Stimulated activated CD4-positive, alpha-beta T cell treated with anti-CD3 and anti-CD28 coated beads, Interleukin-1b, Interleukin-23, amount 100 ng/mL, for 1 hour (primary cell): ENCODE measurements at places on chromosomes 7 and 10.

DNA sequence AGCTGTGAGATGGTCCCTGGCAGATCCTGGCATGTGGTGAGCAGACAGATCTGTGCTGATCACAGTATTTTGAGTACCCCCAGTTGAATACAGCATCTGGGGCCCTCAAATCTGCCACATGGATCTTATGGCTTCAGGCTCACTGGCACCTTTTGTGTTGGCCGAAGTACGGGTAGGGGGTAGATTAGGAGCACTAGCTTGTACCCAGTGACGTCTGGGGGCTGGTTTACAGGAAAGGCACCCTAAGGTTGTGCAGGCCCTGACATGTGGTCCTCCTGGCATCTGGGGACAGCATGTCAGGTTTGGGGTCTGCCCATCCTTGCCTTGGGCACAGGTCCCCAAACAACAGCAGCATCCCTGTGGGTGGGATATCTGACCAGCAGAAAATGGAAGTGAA, 53.2 kb downstream of the SYPL1 start:
- DNase-seq = no peak

GRCh38 chr10:21184216-21184615, 287.1 kb upstream of the NEBL start:
- no peak for DNase-seq

DNA sequence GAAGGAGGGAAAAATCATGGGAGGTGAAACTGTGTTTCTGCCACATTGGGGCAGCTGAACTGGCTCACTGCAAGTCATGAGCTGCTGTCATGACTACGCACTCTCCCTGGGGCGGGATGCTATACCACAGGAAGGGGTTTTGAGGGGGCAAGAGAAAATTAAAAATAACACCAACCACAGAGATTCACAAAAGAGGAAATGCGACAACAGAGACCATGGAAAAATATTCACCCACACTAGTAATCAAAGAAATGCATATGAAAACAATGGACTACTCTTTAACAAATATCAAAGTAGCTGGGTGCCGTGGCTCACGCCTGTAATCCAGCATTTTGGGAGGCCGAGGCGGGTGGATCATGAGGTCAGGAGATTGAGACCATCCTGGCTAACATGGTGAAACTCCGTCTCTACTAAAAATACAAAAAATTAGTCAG, 65.2 kb upstream of the TM9SF3 start:
- no peak for DNase-seq

DNA sequence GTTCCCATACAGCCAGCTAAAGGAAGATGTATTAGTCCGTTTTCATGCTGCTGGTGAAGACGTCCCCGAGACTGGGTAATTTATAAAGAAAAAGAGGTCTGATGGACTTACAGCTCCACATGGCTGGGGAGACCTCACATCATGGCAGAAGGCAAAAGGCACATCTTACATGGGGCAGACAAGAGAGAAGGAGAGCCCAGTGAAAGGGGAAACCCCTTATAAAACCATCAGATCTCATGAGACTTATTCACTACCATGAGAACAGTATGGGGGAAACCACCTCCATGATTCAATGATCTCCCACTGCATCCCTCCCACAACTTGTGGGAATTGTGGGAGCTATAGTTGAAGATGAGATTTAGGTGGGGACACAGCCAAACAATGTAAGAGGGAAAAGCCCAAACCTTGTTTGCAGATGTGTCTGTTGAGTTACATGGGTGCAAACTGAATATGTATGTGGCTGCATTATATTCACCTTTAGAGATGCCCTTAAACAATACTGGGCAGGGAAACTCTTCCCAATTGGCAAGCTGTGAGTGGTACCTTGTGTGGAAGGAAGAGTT, 13.1 kb upstream of the BRAF start:
- DNase-seq = no peak

DNA sequence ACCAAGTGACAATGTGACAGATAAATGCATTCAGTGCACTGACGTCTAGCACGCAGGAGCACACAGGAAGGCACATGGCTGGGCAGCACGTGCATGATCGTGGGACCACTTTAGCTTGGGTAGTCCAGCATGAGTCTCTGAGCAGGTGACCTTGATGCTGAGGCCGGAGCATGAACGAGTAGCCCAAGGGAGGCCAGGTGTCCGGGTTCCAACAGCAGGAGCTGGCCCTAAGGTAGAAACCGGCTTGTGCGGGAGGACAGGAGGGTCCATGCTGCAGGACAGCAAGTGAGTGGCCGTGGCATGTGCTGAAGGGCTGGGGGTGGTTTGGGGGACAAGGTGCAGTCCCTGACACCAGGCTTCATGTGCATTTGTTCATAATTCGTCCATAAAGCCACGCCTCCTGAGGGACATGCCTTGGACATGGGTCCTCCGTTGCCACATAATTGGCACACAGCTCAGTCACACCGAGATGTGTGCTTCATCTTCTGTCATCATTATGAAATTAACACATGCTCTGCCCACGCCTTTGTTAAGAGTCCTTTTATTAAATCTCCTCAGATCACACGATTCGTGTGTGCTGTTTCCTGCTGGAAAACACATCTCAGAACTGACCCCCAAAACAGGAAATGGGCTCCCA, 3.1 kb upstream of the STK32C start:
- no peak for DNase-seq

DNA sequence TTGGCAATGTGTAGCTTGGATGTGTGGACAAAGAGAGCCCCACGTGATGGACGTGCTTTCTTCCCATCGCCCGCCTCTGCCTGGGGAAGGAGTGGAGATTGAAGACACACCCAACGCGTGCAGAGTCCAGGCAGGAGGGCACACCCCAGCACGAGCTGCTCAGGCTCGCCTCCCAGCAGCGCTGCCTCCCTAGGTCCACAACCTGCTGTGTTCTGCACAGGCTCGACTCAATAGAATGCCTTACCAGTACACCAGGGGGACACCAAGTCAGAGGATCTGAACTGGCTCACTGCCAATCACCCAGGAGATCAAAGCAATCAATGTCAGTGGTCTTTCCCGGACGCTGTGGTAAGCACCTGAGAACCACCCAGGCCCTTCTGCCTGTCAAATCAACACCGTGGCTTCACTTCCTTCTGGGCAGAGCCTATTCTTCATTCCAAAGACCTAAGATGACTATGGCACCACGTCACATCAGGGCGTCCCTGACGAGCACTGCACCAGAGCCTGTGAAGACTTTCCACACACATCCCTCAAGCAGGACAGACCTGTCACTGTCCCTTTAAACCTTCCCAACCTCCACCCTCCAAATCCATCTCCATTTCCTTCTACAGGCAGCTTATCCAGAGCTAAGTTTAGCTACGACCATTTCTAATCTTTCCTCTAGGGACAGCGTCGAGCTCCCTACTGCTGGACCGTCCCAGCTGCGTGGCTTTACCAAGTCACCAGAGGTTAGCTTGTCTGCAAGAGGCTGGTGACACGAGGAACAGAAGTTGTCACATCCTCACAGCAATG, 72.3 kb downstream of the AMZ1 start:
- no peak for DNase-seq

DNA sequence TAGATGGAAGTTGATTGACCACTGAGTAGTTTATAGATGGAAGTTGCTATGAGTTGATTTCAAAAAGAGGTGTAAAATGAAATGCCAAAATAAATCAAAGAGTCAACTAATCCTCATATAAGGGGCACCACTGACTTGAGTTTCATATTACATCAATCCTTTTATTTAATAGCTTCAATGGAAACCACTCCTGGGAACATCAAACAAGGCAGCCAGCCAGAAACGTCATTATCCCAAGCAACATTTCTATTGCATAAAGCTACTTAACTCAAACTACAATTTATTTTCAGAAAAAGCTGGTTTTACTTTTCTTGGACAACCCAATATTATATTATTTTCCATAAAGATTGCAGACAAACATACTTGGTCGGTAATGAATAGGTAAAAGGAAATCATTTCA, 162.1 kb downstream of the TSPAN12 start:
- DNase-seq = no peak

DNA sequence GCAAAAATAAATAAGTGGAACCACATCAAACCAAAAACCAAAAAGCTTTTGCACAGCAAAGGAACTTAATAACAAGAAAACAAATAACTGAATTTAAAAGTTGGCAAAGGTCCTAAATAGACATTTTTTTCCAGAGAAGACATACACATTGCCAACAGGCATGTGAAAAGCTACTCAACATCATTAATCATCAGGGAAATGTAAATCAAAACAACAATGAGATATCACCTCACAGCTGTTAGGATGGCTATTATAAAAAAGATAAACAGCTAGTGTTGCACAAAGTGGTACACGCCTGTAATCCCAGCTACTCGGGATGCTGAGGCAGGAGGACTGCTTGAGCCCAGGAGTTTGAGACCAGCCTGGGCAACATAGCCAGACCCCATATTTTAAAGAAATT, 2.2 kb upstream of the SUN3 start:
- no peak for DNase-seq

GRCh38 chr10:69329721-69330178, 51.5 kb downstream of the HK1 start:
- no peak for DNase-seq

GRCh38 chr7:1873857-1874589, 203.9 kb downstream of the ELFN1 start:
- no peak for DNase-seq

GRCh38 chr7:20441991-20442441, 111.3 kb downstream of the ITGB8 start:
- no peak for DNase-seq

DNA sequence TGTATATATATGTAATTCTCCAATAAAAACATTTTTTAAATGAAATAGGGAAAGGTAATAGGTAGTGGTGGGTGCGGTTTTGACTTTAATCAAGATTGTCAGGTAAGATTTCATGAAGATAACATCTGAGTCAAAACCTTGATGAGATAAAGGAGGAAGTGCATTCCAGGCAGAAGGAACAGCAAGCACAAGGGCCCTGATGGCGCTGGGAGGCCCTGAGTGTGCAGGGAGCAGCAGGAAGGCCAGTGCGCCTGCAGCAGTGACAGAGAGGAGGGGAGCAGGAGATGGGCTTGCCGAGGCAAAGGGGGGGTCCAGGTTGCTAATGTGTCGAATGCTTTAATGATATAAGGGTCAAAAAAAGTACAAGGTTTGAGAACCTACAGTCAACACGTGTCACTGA, 69.8 kb downstream of the GNA12 start:
- DNase-seq = no peak

- DNase-seq = no peak
Observed at GRCh38 chr10:69230128-69230527, 10.0 kb downstream of the HKDC1 start.

DNA sequence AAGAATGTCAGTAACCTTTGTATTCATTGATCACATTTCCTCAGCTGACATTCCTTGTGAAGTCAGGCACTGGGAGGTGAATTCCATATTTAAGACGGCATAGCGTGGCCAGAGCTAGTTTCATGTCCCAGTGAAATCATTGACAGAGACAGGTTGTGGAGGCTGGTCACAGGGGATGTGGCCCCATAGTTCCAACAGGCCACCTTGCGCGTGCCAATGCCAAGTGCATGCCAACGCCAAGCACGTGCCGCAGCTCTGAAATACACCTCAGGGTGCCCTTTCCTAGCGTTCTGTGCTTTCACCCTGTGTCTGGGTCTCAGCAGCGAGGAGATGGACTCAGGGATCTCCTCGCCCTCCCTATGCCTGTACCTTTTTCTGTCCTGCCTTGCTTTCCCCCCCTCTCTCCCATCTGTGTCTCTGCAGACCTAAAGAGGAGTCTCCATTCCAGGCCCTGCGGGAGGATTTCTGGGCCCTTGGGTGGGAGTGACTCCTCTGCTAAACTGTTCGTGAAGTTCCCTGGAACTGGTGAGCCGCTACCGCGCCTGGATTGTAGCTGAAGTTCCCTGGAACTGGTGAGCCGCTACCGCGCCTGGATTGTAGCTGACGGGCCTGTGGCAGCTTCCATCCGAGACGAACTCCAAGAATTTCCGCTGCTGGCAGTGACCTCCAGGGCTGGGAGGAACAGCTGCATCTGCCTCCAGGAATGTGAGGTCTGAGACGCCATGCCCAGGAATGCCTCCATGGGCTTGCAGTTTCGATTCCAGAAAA, 19.7 kb downstream of the AQP1 start:
- DNase-seq = no peak

DNA sequence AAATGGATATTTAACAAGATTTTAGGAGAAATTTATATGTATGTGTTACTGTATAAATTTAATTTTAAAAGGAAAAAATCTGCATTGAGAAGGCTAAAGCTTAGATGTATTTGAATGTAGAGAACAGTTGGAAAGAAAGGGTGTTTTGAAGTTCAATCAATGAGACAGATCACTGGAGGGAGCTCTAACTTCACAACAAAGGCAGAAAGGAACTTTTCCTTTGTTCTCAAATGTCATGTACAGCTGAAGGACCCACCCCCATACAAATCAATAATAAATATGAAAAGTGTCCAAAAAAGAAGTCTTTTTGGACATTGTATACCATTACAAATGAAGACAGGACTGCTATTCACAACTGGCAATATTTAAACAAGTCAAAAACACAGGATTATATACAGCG, 403.4 kb downstream of the DNAJB9 start:
- DNase-seq = no peak
